ENCODE measurements at places on chromosomes 11 and 22.
A peak's percentile ranks its signal among the peaks of the same experiment; 100 is the strongest.

DNA sequence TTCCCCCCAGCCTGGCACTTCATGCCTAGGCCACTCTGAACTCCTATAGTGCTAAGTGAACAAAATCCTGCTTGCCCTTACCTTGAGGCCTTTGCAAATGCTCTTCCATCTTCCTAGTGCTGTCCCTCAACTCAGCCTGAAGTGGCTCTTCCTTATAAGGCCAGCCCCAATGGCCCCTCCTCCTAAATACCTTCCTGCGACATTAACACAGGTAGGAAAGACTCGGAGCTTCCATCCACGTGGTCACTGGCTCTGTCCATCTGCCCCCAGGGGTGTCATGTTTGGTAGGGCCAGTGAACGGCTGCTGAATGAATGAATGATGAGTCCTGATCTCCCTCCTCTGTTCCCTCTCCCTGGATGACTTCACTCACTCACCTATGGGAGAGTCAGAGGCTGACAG is 4.2 kb downstream of the PDE2A start:
- DNase-seq, result no peak

GRCh38 chr22:19239464-19239863 is 52.1 kb downstream of the CLTCL1 start:
- no peak for DNase-seq

- DNase-seq, result no peak
Measured at GRCh38 chr11:87290304-87290922, 252.7 kb downstream of the TMEM135 start.

- no peak for DNase-seq
Measured at GRCh38 chr11:104891135-104891534, 7.1 kb downstream of the CASP12 start.

DNA sequence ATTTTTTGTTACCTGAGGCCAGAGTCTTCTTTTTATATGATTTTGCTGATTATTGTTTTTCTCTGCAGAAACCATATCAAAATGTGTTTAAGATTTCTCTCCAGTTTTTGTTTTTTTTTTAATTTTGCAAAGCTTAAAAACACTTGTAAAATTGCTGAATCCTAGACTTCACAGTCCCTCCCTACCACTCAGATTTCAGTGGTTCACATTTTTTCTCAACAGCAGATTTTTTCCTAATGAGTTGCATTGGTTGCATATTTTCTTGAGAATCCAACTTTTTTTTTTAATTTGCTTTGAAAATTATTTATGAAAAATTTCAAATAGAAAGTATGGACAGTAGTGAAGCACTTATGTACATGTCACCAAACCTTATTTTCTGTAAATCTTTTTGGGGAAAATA is 5.8 kb downstream of the ARL14EP start:
- DNase-seq, result no peak

DNA sequence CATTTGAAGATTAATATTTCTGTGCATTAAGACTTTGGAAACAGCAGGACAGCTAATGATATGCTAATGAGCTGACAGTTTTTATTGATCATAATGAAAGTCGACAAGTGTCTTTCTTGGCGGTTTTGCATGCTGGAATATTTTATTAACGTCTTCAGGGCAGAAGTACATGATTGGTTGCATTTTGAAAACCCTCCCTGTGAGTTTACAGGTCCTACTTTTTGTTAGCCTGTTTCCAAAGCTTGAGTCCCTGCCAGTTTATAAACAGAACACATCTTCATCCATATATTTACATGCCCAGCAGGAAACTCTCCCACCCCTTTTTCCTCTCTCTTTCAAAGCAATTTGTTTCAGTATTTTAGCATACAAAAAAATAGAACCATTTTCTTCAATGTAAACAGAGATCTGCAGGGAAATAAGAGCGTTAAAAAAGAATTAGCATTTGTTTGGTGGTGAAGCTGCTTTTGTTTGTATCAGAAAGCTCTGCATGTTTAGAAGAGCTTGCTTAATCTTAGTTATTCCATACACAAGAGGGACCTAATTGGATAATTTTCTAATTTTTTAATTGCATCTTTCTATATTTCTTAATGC is 243.6 kb downstream of the NELL1 start:
- DNase-seq, result no peak

GRCh38 chr11:13772223-13773046 is 104.0 kb downstream of the FAR1 start:
- DNase-seq, result no peak

- DNase-seq, result no peak
Measured at GRCh38 chr11:100185588-100185987, 501.5 kb upstream of the ARHGAP42 start.

DNA sequence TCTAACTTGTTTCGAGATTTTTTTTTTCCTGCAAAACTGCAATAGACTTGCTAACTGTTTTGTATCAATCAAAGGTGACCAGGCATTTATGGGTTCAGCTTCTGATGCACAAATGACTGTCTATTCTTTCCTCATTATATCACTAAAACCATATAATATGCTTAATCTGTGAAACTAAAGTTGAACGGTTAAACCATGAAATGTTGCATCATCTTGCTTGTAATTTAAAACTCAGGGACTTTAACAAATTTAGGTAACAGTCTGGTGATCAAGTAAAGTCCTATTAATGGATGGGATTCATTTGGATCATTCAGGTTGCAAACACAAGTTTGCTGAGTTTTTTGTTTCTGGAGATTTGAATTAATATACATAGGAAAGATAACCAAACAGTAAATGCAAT is 232.0 kb upstream of the LUZP2 start:
- DNase-seq, result no peak

GRCh38 chr22:30262917-30263741 is 3.5 kb downstream of the OSM start:
- peak; percentile 74 for DNase-seq

- no peak for DNase-seq
Measured at GRCh38 chr11:37087650-37088572, 489.9 kb upstream of the RAG2 start.

DNA sequence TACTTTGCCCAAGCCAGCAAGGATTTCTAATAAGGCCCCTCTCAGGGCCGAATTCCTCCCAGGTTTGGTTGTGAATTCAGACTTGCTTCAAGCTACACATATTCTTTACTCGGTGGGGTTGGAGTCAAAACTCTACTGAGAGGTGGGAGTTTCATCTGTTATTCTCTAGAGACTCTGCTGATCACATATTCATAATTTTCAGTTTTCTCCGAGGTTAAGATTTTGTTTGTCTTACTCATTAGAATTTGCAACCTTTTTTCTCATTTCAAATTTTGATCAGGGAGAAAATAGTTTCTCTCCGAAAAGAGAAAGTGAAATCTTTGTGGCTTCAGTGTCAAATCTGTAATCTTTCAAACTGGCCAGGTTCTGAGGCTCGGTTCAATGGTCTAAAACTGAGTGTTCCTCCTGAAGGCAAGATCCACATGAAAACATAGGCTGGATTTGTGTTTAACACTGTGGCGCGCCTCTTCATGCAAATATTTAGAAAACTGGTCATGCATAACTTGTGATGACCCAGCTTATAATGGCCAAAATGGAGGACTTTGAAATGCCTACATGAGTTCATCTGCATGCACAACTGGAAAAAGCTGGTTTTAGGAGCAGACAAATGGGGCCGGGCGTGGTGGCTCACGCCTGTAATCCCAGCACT is 21.5 kb upstream of the GSTP1 start:
- no peak for DNase-seq

GRCh38 chr11:128599729-128600128 is 12.4 kb upstream of the ETS1 start:
- no peak for DNase-seq

DNA sequence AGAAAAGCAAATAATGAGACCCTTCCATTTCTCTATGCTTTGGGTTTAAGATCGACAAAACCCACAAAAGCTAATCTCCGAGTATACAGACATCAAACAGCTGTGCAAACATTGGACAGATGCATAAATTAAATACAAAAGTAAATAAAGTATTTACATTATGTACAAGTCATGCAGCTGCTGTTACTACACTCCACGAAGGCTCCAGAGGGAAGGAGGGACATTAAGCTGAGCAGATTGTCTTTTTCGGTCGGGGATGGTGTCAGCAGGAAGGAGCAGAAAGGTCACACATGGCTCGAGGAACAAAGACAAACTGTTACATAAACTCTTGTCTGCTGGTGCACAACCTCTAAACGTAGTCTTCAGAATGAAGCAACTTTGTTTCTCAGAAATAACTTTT is 88.8 kb upstream of the BARX2 start:
- DNase-seq, result no peak

DNA sequence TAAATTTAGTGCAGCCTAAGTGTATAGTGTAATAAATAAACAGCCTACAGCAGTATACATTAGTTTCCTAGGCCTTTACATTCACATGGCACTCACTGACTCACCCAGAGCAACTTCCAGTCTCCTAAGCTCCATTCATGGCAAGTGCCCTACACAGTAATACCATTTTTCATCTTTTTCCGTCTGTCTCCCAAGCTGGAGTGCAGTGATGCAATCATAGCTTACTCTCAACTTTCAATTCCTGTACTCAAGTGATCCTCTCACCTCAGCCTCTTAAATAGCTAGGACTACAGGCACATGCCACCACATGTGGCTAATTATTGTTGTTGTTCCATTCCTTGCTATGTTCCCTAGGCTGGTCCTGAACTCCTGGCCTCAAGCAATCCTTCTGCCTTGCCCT is 54.4 kb downstream of the FCHSD2 start:
- no peak for DNase-seq

DNA sequence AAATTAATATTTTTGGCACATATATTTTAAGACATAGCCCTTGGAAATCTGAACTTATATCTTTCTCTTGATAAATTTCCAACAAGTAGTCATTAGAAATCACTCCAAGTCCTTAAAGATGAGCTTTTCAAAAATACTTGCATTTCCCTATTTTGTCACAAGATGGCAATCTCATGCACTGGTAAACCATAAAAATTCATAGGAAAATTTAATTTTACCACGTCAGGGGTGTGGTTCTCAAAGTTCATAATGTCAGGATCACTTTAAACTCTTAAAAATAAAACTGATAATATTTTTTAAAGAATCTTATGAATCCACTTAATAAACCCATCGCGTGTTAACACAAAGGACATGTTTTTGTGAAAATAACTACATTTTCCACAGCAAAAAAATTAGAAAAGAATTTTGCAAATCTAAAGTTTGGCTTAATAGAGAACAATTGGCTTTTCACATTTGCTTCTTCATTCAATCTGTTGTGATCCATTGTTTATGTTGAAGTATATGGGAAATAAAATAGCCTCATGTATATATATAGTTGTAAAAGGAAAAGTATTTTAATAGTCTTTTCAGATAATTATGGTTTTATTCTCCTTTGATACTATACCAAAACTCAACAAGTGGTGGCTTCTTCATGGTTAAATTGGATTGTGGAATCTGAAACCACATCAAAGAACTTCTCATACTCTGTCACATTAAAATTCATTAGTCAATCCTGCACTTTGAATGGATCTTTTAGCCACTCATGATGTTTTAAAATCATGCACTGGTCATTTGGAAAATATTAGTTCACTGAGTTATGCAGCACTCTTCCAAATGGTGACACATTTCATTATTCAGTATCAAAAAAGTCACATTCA is 169.1 kb downstream of the CADM1 start:
- no peak for DNase-seq

GRCh38 chr11:44977493-44977984 is 26.9 kb upstream of the TP53I11 start:
- no peak for DNase-seq

GRCh38 chr11:80948781-80949180 is 1508.0 kb upstream of the TENM4 start:
- DNase-seq, result no peak

DNA sequence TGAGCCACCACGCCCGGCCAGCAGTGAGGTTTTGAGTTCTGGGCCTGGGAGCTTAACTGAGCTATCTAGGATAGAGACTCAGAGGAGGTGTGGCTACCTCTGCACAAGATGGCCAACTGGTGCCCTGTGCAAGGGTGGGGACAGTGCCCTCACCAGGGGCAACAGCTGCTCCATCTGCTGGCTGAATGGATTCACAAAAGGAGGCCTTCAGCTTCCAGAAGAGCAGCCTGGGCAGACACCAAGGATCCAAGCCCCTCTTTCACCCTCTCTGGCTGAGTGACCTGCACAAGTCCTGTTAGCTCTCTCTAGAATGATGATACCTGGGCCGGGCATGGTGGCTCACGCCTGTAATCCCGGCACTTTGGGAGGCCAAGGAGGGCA is 33.5 kb upstream of the BAIAP2L2 start:
- no peak for DNase-seq

DNA sequence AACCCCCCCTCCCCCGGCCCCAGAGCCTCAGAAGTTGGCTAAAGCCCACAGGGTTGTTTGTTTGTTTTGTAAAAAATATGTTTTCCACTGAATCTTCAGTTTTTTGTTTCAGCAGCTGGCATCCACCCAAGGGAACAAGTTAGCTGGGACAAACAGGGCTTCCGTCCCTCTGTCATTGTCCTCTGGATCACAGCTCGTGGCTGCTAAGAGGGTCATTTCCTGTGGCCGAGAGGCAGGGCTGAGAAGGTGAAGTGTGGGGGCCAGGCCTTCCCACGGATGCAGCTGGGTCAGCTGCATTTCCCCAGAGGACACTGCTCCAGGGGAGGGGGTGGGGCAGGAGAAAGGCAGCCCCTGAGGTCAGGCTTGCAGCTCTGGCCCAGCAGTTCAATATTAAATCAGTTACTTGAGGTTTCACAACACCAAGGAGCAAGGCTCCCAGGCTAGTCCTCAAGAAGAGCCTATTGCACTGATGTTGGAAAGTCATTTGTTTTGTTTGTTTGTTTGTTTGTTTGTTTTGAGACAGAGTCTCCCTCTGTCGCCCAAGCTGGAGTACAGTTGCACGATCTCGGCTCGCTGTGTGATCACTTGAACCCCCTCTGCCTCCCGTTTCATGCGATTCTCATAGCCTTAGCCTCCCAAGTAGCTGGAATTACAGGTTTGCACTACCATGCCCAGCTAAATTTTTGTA is 34.4 kb upstream of the SMTN start:
- no peak for DNase-seq

- DNase-seq, result no peak
Measured at GRCh38 chr22:19167106-19167869, 11.2 kb downstream of the SLC25A1 start.

- DNase-seq, result no peak
Measured at GRCh38 chr11:124123622-124124021, 8.4 kb downstream of the VWA5A start.

DNA sequence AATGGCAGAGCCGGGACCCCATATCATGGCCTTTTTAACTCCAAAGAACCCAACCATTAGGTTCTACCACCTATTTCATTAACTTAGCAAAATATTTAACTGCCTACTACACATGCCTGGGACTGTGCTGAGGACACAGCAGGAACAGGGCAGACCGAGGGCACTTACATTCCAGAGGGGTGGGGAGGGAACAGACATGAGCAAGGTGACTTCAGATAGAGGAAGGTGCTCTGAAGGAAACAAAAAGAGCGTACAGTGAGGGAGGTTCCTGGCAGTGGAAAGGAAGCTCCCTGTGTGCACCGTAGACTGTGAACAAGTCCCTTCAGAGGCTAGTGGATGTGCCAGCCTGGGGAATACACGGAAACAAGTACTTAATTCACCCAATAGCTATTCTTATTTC is 82.8 kb downstream of the NAT10 start:
- no peak for DNase-seq

DNA sequence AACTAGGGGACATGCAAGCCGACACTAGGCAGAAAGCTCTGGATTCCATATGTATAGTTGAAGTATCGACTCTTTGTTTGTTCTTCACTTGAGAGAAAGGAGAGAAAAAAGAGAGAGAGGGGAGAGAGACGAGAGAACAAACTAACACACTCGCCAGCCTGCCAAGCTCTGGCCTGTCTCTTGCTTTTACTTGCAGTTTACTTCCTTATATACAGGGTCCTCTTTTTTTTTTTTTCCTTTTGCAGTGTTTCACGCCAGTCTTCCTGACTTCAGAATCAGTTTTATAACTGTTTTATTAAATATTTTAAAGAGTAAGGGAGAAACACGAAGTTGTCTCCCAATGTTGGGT is 19.9 kb downstream of the TEAD1 start:
- DNase-seq, result no peak

Measured in stimulated activated CD8-positive, alpha-beta memory T cell treated with anti-CD3 and anti-CD28 coated beads, Interleukin-4, amount 100 ng/mL, for 24 hours (primary cell).